ENCODE measurements at places on chromosomes 3 and 15.

DNA sequence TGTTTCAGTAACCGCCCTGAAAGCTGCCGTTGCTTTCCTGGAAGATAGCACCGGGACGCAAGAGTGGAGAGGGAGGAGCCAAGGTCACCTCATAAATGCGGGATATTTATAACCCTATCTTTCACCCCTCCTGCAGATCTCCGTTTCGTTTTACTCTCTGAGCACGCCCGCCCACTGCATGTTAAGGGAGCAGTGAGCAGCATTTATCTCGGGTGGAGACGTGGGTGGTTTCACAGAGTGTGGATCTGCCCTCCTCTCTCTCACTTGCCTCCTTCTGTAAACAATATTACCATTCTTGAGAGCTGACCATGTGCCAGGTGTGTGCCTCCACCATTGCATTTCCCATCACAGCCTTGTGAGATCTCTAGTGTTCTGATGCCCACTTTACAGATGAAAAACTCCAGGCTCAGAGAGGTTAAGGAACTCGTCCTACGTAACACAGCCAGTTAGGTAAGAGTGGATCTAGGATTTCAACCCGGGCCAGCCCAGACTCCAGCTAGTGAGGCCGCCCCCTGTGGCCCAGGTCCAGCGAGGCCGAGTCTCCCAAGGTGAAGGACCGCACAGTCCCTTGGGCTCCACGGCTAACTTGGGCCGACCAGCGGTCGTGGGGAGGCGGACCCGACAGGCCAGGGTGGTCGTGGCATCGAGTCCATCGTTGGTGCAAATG is 16.9 kb upstream of the SEMA4B start:
- peak; percentile 32 for DNase-seq

DNA sequence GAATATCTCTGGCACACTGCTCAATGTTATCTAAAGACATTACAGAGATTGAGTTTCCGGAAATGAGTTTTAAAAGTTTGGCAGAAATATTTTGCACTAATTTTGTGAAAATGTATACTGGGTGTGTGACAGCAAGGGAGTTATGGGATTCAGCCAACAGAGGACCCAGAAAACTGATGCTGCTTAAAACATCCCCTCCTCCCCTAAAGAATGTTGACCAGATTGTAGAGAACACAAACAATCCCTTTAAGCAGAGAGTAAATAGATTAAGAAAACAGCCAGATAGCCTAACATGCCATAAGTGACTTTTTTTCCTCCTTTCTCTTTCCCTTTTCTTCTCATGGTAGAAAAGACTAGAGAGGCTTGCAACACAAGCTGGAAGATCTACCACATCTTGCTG is 928.0 kb upstream of the ALCAM start:
- no peak for DNase-seq

GRCh38 chr15:53836618-53837017 is 77.2 kb upstream of the WDR72 start:
- DNase-seq, result no peak

- DNase-seq, result no peak
Measured at GRCh38 chr3:124281453-124282316, 289.8 kb upstream of the ROPN1 start.

DNA sequence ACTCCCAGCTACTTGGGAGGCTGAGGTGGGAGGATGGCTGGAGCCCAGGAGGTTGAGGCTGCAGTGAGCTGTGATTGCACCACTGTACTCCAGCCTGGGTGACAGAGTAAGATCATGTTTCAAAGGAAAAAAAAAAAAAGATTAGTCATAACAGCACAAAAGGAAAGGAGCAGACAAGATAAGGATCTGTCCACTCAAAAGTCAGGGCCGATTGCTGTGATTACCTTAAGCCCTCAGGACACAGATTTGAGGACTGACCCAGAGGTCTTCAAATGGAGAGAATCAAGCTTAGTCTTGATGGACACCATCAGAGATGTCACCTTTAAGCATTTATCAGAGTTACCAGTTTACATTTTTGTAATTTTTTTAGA is 23.9 kb upstream of the HEG1 start:
- no peak for DNase-seq

DNA sequence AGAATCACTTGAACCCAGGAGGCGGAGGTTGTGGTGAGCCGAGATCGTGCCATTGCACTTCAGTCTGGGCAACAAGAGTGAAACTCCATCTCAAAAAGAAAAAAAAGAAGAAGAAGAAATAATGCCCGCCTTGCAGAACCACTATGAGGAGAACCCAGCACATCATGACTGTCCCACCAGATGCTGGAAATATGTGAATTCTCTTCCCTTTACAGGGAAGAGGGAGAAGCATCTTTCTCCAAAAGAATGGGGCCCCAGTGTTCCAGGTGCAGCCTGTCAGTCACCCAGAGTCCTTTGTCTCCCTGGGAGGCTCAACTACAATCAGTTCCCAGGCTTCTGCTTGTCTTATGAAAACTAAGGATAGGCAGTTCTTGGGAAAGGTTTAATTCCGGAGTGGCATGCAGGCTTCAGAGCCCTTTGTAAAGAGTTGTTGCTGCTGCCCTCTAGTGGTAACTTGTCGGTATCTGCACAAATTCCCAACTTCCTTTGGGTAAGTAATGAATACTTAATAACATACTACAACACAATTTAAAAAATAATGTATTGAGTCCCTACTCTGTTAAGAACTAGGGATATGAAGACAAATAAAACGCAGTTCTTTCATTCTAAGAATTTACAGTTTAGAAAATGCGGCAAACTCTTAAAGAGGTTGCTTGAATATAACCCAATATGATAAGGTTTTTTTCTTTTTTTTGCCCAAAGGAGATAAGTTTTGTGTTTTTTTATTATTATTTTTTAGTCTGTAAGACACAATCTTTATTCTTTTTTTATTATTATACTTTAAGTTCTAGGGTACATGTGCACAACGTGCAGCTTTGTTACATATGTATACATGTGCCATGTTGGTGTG is 18.6 kb upstream of the TICRR start:
- peak; percentile 35 for DNase-seq

GRCh38 chr3:136050250-136050649 is 84.7 kb downstream of the PPP2R3A start:
- DNase-seq, result no peak

DNA sequence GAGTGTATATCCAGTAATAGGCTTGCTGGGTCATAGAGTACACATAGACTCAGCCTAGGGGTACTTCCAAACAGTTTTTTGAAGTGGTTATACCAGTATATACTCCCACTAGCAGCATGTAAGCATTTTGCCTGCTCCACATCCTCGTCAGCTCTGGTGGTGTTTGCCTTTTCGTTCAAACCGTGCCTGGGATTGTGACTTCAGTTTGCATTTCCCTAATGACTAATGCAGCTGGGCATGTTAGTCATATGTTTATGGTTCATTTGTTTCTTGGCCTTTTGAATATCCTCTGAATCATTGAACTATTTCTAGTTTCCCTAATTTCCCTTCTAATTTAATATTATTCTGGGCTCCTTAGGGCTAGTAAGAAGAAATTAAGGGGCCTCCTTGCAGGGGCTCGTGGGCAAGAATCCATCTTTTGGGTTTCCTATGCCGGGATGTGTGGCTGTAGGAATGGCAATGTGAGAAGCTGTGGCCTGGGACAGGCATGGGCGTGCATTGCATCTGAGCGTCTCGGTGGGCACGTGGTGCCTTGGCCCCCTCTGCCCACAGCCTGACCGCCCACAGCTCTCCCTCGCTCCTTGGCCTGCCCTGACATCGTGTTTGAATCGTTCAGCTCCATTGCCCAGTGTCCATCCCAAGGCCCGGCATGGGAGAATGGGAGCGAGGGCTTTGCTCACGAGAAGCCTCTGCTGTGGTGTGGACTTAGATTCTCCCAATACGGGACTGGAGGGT is 26.4 kb downstream of the FAH start:
- peak; percentile 33 for DNase-seq

DNA sequence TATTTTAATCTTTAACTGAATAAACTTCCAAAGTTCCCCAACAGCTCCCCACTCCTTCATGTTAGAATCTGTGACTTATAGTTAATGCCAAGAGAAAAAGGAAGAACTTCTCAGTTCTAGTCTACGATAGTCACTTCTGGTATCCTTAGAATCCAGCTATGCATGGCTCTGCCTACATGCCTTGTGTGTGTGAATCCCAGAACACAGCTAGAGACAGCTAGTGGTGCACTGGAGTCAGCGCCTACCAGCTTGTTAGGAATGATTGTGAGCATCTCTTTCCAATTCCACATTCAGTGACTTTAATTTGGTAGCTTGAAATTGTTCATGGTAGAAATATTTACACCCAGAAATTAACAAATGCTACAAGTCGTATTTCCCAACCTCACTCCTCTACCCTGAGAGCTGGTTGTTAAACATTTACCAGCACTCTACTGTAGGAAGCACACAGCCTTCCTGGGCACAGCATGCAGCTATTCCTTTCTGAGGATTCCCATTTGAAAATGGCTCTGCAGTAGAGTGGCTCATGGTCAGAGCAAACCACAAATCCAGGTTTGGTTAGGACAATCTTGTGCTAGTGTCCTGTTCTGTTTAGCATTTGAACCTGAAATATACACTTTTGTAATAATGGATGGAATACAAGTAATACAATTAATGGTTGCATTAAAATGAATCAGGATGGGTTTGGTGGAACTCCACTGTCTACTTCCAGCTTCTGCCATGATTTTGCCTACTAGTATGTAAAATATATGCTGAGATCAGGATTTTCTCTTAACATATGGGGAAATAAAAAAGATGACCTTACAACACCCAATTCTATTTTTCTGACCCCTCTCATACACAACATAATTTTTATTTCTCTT is 371.0 kb upstream of the GBE1 start:
- DNase-seq, result no peak

GRCh38 chr15:97129674-97130073 is 799.2 kb downstream of the NR2F2 start:
- no peak for DNase-seq

DNA sequence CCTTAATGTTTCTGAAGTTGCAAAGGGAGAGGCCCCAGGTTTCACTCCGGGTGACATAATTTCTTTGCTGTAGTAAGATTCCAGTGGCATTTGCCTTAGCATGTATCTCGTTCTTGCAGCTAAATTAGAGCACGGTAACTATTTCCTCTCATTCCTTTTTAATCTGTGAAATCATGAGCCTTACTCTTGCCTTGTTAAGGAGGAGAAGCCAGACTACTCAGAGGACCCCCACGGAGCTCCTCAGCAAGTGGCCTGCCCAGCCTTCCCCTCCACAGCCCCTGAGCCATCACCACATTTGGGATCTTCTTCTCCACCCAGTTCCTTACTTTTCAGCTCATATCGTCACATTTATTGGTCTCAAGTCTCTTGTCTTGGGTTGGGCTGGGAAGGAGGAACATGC is 54.2 kb downstream of the ABHD2 start:
- no peak for DNase-seq

DNA sequence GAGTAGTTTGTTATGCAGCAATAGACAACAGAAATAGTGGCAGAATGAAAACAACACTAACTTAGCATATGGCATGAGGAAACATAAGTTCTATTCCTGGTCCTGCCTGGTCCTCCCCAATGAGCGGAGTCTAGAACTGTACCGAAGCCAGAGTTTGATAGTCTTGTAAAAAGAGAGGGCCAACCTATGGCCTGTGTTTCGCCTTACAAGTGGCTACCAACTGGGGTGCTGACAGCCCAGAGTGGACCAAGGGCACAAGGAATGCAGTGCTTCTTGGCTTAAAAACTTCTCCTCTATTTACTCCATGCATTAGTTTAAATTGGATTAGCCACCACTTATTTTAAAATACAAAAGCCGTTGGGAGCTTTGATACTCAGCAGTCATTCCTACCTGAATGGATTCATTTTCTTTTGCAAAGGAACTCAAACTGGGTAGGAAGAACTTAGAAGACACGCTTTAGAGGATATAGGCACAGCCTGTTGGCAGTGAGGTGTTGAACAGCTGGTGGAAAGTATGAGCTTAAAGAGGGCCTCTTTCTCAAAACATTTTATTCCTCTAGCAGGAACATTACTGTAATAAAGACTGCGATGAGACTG is 302.9 kb downstream of the PLCL2 start:
- DNase-seq, result no peak

DNA sequence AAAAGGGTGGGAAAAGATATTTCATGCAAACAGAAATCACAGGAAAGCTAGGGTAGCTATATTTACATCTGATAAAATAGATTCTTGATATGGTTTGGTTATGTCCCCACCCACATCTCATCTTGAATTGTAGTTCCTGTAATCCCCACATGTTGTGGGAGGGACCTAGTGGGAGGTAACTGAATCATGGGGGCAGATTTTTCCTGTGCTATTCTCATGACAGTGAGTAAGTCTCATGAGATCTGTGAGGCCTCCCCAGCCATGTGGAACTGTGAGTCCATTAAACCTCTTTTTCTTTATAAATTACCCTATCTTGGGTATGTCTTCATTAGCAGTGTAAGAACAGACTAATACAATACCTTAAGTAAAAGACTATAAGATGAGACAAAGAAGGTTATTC is 558.1 kb downstream of the RSL24D1 start:
- DNase-seq, result no peak

DNA sequence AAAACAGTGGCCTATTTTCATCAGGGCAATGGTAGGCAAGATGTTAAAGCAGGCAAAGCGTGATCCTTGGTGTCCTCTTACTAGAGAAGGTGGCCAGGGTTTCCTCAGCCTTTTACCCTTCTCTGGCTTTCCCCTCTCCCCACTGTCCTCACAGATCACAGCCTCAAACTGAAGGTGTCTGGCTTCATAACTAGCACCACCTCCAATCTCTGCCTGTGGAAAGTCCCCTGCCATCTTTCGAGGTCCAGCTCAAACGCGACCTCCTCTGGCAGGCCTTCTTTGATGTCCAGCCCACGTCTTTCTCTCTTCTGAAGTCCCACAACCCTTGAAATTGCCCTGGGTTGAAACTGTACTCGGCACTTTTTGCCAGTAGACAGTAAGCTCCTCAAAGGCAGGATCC is 35.9 kb downstream of the CYP19A1 start:
- DNase-seq, result no peak

- no peak for DNase-seq
Measured at GRCh38 chr3:73144828-73145227, 83.4 kb downstream of the EBLN2 start.

GRCh38 chr3:129694228-129694627 is 87.8 kb upstream of the PLXND1 start:
- DNase-seq, result no peak

DNA sequence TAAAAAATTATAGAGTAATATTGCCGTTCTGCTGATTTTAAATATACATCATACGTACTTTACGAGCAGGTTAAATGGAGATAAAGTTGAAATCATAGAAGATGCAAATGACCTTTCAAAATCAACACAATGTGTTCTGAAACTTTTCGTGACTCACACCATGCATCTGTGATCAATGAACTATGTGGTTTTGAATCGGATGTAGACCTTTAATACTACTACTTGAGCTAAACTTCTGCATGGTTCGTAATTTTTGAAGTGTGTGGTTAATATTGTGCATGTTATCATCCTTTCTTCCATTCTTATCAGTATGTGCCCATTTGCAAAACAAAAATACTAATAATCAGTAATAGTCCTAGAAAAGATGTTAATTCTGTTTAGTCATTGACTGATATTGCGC is 58.9 kb downstream of the GASK1A start:
- DNase-seq, result no peak
